Stimulated activated CD4-positive, alpha-beta T cell treated with anti-CD3 and anti-CD28 coated beads, Interleukin-1b, Interleukin-23, amount 100 ng/mL, for 24 hours (primary cell): ENCODE measurements at places on chromosomes 5 and 9.

DNA sequence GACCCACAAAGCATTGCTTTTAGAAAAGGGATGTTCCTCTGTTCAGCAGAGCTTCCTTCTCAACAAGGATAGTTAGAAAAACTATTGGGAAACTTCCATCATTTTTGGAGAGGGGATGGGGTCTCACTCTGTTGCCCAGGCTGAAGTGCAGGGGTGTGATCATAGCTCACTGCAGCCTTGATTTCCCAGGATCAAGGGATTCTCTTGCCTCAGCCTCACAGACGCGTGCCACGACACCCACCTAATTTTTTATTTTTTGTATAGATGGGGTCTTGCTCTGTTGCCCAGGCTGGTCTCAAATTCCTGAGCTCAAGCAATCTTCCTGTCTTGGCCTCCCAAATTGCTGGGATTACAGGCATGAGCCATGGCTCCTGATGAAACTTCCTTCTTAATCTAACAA lies 34.8 kb downstream of the PHAX start:
- DNase-seq, result no peak

GRCh38 chr5:74153255-74153790 lies 487.2 kb downstream of the ENC1 start:
- no peak for DNase-seq

DNA sequence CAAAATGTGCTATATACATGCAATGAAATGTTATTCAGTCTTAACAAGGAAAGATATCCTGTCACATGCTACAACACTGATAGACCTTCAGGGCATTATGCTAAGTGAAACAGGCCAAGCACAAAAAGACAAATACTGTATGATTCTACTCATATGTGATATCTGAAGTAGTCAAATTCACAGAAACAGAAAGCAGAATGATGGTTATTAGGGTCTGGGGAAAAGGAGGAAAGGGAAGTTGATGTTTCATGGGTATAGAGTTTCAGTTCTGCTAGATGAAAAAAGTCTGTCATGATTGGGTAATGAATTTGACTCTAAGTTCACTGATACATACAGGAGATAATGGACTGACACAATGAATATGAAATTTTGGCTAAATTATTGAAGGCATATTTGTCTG lies 11.2 kb upstream of the RIC1 start:
- DNase-seq, result no peak

- DNase-seq, result no peak
These were observed 384.7 kb upstream of the ZNF462 start for GRCh38 chr9:106478312-106478711.

- no peak for DNase-seq
These were observed 21.6 kb downstream of the CEMIP2 start for GRCh38 chr9:71746758-71747125.

DNA sequence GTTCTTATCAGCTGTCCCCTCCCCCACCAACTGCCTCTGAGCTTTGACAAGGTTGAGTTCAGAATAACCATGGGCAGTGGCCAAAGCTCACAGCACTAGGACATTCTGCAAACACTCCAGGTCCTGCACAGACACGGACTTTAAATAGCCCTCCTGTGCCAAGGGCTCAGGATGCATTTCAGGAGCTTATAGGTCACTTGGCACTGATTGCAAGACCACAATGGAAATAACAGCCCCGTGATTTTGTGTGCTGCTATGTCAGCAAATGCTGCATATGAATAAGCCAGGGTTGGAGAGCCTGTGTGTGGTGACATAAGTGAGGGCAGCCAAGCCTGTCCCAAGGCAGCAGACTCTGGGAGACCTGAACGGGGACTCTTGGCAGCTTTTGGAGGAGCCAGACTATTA lies 150.7 kb downstream of the DMRT2 start:
- DNase-seq, result no peak

DNA sequence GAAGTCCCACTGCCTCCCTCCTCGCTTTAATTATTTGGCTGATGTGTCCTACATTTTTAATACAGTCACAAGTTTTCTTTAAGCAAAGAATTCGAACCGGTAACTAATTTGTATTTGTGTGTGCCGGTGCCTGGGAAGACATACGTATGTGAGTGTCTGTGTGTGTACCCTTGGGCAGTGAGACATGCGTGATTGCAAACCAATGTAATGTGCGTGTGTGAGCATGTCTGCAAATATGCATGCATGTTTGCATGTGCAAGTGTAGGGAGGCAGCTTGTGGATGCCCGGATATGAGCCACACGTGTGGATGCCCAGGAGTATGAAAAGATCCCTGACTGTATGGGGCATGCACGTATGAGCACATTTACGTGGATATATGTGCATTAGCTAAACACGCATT lies 44.4 kb upstream of the NEK6 start:
- DNase-seq, result no peak

GRCh38 chr5:55546947-55547346 lies 12.2 kb upstream of the PLPP1 start:
- no peak for DNase-seq
